ENCODE measurements at places on chromosomes 3 and 15.

DNA sequence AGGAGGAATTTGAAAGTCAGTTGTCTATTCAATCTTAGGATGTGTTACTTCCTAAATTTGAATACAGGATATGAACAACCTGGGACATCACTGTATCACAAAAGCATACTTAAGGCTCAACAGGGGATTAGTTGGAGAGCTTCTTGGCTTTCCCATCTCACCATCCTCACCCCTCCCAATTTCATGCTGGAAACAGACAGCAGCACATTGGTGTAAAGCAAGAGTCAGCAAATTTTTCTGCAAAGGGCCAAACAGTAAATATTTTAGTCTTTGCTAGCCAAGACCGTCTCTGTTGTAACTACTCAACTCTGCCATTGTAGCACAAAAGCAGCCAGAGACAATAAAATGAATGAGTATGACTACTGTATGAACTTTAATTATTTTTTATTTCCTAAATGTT lies 94.9 kb downstream of the ERC2 start:
- no peak for DNase-seq

DNA sequence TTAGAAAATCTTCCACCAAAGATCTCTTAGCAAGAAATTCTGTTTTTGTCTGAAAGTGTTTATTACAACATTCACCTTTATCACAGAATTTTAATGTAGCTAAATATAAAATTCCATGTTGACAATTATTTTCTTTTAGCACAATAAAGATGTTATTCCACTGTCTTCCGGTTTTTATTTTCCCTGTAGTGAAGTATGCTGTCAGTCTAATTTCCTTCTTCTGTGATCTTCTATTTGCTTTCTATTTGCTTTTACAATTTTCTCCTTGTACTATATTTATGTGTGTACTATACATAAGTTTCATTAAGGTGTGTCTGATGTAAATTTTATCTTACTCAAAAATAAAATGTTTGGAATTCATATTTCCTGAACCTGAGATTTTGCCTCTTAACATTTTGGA lies 117.5 kb upstream of the PPP2R3A start:
- no peak for DNase-seq

DNA sequence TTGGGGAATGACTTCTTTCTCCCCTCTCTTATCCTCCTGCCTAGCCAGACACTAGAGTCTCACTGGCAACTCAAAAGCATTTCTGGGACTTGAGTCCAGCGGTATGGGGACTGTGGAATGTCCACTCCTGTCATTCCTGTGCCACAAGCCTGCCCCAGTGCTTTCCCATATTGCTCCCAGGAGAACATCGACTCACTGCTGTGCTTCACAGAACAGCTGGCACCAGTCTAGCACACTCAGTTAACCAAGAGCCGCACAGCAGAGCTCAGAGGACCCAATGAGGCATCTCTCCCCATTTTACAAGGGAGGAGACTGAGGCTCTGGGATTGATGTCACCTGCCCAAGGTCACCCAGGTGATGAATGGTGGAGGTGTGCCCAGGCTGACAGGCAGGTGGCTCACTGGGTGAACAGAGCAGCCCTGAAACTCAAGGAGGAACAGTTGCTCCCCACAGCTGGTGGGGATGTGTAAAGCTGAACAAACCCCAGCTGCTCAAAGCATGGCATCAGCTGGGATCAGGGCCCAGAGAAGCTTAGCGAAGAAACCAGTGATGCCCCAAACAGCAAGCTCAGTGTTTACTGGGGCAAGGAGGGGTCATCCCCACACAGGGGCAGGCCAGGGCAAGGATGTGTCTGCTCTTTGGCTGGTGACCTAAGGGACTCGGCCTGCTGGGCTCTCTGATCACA lies 35.4 kb upstream of the DUSP7 start:
- DNase-seq: no peak

DNA sequence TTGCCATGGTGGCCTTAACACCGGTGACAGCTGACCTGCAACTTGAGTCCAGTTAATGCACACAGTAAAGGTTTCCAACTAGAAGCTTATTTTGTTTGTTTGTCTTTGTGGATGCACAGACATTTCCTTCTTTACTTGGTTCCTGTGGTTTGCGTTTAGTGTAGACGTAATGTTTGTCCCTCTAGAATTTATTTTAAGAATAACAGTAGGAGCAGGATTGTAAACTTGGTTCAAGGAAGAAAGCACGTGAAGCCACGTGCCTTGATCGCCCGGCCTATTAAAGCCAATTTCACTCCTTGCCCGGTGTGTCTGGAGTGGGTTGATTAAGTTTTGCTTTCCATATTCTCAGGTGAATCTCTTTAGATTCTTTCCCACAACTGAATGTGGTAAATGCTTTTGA lies 263.2 kb upstream of the C2CD4B start:
- DNase-seq: no peak

DNA sequence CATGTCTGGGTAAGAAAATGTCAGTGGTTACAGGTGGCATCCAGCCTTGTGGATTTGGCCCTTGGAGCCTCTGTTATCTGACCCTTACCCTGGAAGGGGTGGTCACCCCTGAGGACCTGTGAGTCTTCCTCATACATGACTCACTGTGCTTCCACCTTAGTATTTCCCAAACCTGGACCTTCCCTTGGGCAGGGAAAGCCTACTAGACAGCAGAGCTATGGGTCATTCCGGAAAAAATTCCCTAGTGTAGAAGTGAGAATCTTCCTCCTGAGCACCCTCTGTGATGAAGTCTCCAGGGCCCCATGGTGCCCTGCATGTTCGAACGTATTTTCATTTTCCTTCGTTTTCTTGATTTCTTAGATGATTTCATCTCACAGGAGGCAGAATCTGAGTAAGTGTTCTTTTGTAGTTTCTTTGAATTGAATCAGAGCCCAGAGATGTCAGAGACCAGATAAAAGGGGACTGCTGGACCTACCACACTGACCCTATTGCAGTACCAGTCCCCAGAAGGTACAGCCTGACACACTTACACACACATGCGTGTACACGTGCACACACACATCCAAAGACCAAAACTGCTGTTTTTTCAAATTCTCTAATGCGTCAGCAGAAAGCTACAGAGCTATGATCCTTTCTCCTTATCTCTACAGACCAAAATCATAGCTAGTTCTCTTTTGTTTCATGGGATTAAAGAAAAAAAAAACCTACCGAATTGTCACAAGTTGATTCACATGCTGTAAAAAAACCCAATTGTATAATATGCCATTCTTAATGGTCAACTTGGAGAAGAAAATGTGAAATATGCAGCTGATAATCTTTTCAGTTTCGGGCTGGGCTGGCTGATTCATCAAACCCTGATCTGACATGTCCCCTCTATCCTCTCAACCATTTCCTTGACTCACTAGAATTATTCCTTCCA lies 50.5 kb upstream of the ARHGEF3 start:
- no peak for DNase-seq

DNA sequence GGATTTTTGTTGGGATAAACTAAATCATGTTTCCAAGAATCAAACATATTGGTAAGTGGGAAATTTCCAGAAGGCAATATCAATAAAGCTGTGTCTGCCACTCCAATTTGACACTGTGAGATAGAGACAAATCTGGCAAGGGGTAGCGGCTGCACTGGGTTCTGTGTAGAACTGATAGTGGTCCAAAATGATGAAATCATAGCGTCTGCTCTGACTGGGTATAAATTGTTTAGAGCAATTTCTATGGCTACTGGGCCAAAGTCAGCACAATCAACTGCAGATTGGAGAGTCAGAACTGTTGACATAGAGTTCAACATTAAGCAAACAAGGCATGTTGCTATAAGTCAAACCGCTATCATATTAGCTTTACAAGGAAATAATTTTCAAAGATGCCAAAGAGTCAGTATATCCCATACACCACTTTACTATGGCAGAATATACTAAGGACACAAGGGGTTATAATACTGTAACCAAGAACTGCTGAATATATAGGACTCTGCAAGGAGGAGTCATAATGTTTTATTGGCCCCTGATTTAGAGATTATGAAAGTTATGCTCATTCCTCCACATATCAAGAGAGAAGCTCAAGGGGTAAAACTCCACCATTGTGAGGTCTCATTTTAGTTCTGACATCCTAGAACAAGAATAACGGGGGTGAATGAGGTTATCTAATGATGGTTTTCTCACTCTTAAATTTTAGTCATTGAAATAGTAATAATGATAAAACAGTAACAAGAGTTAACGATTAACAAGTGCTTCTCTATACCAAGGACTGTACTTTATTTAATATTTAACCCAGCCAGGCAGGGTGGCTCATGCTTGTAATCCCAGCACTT lies 309.7 kb upstream of the GADL1 start:
- DNase-seq: no peak

DNA sequence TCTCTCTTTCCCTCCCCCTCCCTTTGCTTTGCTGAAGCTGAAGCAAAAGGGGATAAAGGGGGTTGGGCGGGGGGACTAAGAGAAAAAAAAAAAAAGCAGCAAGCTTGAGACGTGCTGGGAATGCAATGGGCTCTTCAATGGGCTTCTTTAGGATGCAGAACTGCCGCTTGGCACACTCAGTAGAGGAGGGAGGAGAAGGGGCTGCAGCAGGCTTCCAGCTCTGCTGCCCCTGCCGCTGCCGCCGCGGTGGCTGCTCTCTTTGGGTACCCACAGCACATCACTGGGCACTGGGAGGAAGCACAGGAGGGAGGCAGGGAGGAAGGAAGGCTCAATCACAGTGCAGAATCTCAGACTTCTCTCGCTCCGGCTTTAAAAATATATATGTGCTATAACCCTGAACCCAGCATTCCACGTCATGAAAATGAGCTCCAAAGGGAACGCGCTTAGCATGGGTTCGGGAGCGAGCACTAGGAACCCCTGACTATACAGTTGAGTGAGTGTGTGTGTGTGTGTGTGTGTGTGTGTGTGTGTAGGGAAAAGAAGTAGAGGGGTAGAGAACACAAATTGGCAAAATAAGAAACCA lies 3.5 kb downstream of the SLITRK3 start:
- no peak for DNase-seq

GRCh38 chr3:8981700-8982099 lies 18.4 kb upstream of the RAD18 start:
- no peak for DNase-seq

DNA sequence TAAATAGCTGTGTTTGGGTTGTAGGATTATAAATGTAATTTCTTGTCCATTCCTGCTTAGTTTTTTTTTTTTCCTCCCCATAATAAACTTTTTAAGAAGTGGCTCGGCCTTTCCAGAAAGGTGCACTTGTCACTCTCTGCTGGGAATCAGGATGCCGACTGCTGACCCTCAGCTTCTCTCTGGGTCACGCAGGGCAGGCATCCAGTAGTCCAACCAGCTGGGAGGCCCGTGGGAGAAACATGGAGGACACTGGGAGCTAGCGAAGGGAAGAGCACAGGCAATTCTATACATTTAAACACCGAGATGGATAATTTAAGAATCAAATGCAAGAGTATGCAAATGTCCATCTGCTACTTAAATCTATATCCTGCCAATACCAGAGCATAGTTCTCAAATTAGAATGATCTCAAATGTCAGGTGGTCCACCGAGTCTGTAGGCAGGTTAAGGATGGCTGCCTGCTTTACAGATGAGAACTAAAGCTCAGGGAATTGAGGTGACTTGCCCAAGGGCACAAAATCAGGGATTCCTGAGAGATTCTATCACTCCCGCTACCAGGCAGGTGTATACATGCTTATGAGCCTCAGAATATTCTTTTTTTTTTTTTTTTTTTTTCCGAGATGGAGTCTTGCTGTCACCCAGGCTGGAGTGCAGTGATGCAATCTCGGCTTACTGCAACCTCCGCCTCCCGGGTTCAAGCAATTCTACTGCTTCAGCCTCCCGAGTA lies 64.5 kb downstream of the DAPK2 start:
- no peak for DNase-seq

DNA sequence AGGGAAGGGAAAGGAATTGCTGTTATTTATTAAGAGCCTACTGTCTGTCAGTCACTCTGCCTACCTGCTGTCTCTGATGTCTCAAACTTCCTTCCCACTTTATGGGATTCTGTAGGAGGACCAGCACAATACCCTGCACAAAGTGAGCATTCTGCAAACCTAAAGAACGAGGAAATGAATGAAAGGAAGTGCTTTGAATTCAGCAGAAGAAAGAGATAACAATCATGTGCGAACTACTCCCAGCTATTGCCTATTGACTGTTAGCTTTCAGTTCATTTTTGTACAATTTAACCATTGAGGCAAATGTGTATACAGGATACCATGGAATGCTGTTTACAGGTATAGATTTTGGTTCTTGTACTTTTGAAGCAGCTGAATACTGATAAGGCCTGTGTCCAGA lies 66.8 kb downstream of the CMSS1 start:
- no peak for DNase-seq

DNA sequence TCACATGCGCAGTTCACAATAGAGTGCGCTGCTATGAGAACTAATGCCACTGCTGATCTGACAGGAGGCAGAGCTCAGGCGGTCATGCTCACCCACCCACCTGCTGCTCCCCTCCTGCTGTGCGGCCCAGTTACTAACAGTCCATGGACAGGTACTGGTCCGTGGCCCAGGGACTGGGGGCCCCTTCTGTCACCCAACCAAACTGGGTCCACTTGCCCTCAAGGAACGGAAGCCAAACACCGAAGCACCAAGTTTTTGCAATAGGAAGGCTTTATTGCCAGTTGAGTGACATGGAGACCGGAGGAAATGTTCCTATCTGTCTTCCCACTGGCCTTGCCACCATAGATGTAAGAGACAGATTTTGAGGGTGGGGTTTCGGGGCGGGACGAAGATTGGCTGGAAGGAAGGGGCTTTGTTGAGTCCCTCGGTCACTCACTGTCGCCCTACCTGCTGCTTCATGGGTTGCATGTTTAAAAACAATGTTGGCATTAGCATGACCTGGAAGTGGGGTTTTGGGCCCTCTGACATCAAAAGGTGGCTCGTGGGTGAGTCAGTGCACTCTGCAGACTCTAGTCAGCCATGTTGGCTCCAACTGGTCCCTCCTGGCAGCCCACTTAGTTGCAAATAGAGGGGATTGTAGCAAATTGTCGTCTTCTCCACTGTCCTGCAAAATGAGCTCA lies 141.0 kb downstream of the TJP1 start:
- DNase-seq: no peak

DNA sequence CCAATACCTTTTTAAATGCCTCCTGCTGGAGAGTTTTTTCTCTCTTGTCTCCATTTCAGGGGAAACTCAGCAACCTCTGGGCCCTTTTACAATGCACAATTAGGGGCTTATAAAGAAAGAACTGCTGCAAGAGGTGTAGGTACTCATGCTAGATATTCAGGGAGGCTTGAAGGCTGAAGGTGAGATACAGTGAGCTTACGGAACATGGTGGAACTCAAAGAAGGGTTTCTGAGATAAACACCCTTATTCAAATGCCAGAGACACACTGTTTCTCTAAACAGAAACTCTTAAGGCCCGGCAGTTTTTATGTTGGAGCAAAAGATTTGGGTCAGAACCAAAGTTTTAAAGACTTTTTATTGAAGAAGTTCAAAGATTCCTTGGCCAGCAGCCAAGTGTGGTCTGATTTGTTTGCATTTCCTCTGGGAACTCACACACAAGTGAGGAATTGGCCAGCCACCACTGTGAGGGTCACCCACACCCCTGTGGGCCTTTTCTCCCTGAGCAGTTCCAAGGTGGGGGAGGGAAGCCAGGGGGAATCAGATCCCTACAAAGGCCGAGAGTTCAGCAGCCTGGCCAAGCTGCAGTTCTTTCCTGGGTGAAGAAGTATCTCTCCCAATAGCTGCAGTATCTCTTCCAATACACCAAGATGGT lies 47.8 kb downstream of the TNFAIP8L3 start:
- peak; percentile 71 for DNase-seq

- no peak for DNase-seq
Measured at GRCh38 chr3:34053626-34054025, 255.2 kb downstream of the PDCD6IP start.

Data from sciatic nerve (tissue), 2 donors.